ENCODE measurements at places on chromosomes 6 and 20.

DNA sequence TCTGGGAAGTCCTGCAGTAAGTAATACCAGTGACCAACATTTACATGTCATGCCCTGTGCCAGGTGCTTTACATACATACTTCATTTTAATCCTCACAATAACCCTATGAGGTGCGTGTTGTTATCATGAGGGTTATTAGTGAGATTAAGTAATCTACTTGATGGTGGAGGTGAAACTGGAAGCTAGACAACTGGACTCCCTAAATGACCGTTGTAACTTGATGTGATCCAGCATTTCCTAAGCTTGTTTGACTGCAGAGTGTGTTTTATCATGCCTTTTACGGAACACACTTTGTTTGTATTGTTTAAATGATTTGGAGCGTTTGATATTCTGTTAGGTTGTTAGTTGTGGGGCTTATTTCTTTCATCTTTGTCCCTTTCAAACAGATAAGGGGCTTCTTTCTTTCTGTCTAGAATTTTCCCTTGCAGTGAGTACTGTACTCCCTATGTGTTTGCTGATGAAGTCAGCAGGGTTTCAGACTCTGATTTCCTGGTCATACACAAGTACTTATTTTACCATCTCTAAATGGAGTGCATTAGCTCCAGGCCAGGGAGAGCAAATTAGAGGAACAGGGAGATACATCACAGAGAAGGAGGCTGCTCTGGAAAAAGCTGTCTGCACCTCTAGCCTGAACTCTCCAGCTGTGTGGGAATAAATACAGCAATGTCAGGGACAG, 29.7 kb downstream of the CHMP4B start:
- DNase-seq = no peak

DNA sequence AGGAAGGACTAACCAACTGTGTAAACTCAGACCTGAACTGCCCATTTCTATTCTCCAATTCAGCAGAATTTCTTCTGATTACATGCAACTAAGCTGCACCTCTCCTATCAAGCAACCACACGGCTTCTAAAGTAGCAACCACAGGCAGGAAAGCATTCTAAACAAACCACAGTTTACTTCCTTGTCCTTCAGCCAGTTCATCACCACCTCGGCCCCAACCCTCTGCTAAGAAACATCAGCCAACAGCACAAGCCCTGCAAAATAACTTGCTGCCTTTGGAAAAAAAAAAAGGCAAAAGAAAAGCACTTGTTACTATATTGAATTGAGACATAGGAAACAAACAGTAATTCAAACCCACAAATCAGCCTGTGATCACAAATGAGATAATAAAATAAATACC, 140.3 kb downstream of the NFATC2 start:
- DNase-seq = no peak

DNA sequence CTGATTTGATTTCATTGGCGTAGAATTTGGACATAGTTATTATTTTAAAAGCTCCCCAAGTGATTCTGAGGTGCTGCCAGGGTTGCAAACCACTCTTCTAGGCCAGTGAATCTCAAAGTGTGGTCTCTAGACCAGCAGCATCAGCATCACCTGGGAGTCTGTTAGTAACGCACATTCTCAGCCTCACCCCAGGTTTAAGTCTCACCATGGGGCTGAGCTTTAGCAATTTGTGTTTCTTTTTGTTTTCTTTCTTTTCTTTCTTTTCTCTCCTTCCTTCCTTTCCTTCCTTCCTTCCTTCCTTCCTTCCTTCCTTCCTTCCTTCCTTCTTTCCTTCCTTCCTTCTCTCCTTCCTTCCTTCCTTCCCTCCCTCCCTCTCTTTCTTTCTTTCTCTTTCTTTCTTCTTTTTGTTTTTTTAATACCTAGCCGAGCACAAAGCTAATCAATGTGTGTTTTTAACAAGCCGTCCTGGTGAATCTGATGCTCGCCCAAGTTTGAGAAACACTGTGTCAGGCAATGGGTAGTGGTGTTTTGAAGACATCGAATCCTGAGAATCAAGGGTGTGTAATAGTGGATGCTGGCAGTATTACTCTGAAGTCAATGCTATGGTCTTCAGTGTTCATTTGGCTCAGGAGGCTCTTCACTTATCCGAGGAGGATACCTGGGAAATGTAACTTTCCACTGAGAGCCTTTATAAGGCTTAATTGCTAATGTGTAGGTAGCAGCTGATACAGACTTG, 104.9 kb downstream of the SLX4IP start:
- DNase-seq = no peak

- DNase-seq = no peak
These were observed 184.7 kb downstream of the SAMD5 start for GRCh38 chr6:147693181-147693580.

DNA sequence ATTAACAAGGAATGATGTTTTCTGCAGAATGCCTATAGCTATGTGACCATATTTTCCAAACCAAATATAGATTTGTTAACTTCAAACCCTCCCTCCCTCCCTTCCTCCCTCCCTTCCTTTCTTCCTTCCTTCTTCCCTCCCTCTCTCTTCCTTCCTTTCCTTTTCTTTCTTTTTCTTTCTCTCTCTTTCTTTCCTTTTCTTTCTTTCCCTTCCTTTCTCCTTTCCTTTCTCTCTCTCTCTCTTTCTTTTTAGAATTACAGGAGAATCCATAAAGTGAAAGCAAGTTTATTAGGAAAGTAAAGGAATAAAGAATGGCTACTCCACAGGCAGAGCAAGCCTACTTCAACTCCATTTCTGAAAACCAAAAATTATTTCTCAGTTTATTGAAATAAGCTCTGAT, 153.0 kb downstream of the AHI1 start:
- DNase-seq = no peak

DNA sequence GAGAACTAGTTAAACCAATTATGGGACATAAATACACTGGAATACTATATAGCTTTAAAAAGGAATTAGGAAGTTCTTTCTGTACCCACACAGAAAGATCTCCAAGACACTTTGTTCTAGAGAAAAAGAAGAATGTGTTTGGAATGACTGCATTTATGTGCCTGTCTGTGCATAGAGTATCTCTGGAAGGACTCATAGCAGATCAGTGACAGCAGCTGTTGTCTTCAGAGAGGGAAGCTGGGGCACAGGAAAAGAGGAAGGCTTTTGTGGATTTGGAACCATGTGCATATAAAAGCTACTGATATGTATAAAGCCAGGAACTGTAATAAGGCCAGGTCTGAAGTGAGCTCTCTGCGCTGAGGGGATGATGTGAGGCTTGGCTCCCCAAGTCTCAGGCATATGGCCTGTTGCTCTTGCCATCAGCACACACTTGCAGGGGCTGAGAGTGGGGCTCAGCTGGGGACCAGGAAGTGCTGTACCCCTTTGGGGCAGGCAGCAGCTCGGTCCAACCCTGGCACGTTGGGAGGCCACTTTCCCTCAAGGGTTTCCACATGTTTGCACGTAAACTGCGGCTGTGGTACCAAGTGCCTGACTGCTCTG, 31.8 kb upstream of the CCDC167 start:
- no peak for DNase-seq

GRCh38 chr6:98824162-98824901, 10.0 kb upstream of the POU3F2 start:
- no peak for DNase-seq

GRCh38 chr6:168226902-168227318, 92.7 kb downstream of the DACT2 start:
- no peak for DNase-seq

DNA sequence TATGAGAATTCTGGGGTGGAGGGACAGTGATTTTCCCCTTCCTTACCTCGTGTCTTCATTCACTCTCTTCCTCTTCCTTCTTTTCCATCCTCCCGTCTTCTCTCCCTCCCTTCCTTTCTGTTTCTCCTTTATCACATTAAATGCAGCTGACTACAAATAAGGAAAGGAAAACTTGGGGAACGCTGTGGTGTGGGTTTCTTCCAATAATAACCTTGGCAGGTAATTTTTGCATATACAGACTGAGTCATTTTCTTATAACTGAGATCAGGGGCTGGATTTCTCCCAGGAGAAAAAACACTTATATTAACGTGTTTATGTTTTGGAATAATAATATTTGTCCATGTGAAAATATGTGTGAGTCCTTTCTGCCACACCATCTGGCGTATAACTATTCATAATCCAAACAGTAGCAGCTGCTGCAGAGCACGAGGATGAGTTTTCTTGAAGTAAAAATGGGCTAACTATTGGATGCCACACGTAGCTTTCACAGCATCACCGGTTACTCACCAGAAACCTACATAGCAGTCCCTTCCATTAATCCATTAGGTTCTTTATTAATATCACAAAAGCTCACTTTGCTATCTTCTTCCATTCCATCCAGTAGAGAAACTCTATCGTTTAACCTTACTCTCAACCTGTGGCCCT, 139.2 kb upstream of the SASH1 start:
- no peak for DNase-seq

DNA sequence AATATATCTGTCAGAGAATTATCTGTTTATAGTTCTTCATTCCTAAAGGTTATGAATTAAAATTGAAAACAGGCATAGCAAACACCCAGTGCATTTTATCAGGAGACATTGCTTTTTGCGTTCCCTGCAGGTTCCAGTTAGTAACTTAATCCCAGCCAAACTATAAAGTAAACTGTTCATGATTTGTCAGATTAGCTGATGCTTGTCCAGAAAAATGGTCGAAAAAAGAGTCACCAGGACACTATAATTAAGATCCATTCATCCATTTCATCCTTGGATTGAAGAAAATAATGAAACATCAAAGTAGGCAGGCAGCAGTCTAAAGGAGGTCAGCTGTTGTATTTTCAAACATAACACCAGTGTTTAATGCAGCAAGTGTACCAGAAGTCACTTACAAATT, 75.9 kb downstream of the EPHA7 start:
- no peak for DNase-seq

- no peak for DNase-seq
These were observed 286.9 kb upstream of the PTCHD4 start for GRCh38 chr6:48397887-48398286.

- no peak for DNase-seq
These were observed 20.6 kb upstream of the CSNK2A1 start for GRCh38 chr20:564192-564591.

DNA sequence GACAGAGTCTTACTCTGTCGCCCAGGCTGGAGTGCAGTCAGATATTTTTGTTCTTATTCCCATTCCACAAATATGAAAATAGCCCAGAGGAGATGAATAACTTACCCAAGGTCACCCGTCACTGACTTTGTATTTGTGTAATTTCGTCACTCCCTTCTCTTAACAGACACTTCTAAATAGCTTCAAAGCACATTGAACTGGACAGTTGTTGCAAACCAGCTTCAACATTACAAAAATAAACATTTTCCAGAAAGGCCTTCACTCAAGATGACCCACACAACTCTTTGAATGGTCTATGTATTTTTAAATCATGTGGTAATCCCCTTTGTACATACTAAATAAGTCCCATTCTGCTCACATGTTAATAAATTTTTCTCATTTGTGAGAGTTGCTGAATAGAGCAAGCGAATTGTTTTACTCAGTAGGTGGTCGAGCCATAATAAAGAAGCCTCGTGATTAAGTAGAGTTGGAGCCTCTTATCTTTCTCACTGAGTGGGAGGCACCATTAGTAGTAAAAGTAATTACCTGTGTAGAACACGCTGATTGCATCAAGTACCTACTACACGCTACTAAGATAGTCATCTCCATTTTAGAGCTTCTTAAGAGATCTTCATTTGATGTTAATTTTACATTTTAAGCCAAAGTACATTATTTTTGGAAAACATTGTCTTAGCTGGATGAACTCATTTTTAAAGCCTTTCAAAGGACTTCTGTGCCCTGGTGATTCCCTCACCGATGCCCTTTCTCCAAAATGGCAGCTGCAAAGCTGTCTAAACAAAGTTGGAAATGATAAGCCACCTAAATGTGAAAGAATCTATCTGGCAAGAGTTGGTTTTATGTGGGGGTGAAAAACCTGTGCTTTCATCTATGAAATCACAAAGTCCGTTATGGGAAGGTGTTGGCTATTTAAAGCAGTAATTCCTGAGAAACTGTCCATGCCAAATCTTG, 110.0 kb downstream of the TSHZ2 start:
- no peak for DNase-seq

DNA sequence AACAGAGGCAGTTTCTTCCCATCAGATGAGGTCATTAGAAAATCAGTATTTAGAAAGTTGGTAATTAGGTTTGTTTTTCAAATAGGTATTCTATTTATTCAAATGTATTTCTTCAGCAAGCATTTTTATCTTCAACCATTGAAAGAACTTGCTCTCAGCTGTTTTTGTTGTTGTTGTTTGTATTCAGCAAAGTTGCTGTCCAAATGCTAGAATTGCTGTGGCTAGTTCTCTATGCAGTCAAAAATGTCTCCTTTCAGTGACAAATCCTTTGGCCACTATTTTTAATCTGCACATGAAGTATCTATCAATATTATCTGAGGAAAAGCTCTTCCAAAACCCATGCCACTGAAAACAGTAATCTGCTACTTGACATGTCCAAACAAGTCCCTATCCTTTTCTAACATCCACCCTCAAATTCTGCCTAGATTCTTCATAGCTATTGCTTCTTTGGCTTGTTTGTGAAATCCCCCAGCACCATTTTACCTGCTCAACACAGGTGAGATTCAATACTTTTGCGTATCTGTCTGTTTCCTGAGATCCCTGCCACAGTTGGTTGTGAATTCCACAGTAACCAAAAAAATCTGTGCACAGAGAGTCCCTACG, 1005.4 kb downstream of the GRIK2 start:
- no peak for DNase-seq

- no peak for DNase-seq
These were observed 143.3 kb downstream of the SCP2D1 start for GRCh38 chr20:18956890-18957289.

DNA sequence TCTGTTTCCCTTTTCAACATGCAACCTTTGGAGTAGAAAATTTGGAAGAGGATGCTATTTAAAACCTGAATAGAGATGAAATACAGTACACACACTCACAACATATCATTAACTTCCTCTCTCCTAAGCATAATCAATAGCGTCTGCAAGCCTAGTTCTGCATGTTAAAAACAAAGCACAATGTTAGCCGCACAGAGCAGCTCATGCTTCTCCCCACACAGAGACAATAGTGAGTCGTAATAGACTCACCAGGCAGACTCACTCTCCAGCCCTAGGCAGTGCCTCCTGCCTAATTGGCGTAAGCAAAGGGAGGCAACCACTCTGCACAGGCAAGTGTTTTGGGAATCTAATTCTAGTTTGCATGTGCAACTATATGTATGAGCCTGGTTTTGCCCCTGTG, 45.8 kb upstream of the ARID1B start:
- DNase-seq = no peak

- no peak for DNase-seq
These were observed 31.4 kb downstream of the TFAP2A start for GRCh38 chr6:10383331-10384090.

DNA sequence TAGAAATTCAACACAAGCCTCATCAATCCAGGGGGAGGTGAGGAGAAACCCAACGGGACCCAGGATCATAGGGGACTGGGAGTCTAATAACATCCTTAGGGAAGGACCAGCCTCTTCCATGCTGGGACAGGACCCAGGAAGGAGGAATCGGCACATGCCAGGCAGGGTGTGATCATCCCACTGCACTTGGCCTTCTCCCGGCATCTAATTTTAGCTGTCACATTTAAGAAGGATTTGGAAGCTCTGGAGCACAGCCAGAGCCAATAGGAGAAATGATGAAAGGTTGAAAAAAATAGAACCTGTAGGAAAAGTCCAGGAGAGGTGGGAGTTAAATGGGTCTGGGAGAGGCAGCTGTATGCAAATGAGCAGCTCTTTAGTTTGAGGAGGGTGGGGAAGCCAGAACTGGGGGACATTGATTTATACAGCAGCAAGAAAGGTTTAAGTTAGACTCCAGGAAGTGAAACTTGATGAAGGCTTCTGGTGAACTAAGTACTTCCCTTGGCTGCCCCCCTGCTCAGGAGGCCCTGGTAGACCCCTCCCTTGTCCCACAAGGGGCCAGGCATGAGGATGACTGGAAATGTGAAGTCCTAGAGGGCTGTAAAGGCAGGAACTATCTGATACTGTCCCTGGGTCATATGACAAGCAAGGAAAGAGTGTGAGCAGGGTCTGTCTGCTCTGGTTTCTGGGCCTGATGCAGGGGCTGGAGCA, 260.3 kb downstream of the LRFN2 start:
- no peak for DNase-seq

Measured in stimulated activated CD8-positive, alpha-beta memory T cell treated with anti-CD3 and anti-CD28 coated beads, Interleukin-15, amount 100 ng/mL, for 4 hours (primary cell).